ENCODE measurements at places on chromosomes 3 and 15.

DNA sequence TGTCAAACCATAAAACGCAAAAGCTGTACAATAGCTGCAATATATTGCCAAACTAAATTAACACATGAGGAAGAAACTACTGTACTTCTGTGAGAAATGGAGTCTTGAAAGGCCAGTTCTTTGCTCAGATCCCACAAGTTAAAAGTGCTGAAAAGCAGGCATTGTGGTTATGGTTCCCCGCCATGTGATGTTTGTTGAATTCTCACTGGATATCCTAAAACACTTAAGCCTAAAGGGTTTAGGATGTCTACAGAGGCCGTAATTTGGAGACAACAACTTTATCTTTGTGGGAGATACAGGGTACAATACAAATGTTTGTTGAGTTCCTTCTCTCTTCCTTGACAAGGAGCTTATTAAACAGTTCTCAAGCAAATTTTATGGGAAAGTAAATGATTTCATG lies 53.2 kb downstream of the TMEM212 start:
- no peak for DNase-seq

DNA sequence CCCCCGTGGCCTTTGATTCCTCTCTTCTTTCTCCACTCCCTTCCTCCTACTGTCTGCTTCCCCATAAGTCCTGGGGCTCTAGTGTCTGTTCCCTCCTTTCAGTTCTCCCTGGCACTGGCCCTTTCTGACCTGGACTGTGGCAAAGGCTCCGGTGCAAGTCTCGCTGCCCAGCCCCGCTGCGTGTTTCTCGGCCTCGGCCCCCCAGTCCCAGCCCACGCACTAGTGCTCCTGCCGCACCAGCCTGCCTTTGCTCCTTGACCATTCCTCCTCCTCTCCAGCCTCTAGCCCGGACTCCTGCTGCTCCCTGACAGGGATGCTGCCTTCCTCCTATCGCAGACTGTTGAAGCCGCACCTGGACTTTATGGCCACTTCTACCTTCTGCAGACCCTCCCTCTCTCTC lies 2.1 kb downstream of the TM6SF1 start:
- DNase-seq = no peak

DNA sequence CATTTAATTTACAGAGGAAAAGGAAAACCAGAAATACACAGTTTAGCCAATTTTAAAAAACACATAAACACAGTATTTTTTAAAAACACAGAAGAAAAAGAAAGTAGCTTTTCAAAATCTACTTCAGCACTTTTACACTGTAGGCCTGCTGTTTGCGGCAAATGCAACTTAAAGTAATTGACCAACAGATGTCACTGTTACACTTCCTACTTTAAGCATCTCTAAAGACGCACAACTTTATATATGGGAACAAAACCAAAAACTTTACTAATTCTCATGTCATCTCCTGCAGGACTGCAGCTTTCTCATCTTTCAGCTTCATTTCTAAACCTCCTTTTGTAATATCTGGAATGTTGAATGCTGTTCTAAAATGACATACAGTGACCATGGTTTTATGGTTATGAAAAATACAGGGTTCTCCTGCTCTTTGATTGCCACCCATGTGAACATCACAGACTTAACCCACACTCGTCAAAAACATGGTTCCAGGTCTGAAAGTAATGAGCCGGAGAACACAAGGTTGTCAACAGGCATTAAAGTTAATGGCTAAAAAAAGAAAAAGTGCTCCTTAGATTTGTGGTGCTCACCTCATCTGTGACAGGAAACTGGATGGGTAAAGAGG lies 107.9 kb downstream of the FMN1 start:
- peak; percentile 82 for DNase-seq

DNA sequence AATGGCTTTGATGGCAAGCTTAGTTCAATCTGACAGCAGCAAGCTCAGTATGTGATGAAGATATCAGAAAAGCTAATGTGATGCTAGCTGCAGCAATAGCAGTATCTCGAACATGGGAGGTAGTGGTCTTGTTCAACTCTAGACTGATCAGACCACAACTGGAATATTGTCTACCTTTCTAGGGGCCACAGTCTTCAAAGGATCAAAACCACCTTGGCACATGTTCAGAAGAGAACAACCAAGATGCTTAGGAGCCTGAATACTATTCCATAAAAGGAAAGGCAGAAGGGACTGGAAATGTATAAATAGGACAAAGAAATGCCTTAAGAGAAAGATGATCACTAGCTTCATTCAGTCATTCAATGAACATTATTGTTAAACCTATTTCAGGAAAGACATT lies 2.3 kb downstream of the C3orf70 start:
- DNase-seq = no peak

GRCh38 chr3:147336543-147337278 lies 69.6 kb downstream of the ZIC4 start:
- DNase-seq = no peak

- peak; percentile 64 for DNase-seq
These were observed 94.8 kb upstream of the ANKRD28 start for GRCh38 chr3:15892311-15893227.

DNA sequence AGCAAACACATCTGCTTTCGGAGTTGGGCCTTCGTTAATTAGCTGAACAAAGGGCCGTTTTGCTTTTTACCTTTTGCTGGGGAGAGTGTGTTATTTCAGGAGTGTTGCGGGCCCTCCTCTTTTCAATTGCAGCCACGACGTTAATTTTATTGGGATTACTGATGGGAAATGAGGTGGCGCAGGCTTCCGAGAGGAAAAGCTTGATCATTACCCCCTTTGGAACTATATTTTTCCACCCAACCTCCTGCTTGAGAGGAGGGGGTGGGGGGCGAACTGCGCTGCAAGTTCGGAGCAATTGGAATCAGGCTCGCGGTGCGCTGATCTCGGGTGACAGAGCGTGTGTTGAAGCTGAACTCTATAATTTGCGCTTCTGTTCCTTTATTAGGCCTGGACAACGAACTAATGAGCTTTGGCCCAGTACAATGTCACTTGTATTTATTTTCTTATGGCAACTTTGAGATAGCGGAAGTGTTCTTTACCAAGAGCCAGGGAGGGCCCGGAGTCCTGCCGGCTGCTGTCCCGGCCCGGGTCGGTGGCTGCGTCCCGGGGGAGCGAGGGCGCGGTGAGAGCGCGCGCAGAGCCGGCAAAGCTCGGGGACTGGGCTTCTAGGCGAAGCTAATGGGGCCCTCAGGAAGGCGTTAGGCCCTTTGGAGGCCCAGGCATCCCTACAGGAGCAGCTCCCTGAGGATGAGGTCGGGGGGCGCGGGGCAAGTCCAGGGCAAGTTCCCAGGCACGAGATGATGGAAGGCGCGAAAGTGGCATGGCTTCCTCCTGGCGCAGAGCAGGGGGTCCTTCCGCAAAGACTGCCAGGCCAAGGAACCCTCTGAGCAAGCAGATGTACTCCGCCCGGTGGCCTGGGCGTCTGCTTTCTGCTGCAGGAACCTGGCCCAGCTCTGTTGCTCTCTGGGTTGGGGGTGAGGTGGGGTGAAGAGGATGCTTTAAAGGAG lies 12.9 kb downstream of the NR2F2 start:
- peak; percentile 44 for DNase-seq

DNA sequence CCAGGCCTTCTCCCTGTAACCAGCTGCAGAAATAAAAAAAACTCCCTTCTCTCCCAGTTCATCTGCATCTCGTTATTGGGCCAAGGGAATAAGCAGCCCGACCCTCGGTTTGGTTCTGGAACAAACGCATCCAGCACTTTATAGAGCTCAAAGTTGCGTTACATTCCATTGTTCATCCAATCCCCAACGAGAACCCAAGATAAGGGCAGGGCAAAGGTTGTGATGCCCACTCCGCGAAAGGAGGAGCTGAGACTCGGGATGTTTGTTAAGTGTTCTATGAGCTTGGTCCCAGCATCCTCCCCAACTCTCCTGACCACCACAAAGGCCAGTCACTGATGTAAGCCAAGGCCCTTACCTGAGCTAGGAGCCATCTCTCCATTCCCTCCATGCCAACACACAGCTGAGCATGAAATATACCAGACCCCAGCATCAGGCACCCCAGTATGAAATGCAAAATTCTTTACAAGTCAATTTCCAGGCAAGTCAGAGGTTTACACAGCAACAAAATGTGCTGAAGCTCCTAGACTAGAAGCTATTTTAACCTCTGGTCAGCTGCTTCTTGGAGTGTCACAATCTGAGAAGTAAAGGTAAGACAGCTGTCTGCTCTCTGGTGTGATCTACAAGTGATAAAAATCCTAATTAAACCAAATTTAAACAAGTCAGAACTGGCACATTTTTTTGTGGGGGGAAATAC lies 17.9 kb downstream of the CCDC12 start:
- no peak for DNase-seq

- DNase-seq = no peak
These were observed 675.1 kb downstream of the SQOR start for GRCh38 chr15:46309914-46310313.

- DNase-seq = no peak
These were observed 110.8 kb downstream of the NR2E3 start for GRCh38 chr15:71921191-71921590.

GRCh38 chr3:121493431-121493830 lies 52.4 kb downstream of the POLQ start:
- DNase-seq = no peak

DNA sequence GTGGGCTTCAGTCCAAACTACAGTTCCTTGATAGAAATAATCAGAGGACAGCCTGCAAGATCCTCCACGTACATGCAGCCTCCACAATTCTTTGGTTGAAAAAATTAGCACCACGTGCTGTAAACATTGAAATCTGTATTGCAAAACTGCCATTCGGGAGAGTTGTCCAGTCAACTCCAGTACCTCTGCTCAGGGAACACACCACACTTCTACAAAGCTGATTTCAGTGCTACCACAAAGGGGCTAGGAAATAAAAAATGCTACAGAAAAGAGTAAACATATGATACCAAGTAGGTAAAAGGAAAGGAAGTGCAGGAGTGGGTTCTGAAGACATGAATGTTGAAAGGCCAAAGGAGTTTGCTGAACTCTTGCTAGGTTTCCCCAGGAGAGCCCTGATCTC lies 40.4 kb downstream of the GHSR start:
- no peak for DNase-seq

- no peak for DNase-seq
These were observed 333.6 kb downstream of the CLSTN2 start for GRCh38 chr3:140268610-140269009.

DNA sequence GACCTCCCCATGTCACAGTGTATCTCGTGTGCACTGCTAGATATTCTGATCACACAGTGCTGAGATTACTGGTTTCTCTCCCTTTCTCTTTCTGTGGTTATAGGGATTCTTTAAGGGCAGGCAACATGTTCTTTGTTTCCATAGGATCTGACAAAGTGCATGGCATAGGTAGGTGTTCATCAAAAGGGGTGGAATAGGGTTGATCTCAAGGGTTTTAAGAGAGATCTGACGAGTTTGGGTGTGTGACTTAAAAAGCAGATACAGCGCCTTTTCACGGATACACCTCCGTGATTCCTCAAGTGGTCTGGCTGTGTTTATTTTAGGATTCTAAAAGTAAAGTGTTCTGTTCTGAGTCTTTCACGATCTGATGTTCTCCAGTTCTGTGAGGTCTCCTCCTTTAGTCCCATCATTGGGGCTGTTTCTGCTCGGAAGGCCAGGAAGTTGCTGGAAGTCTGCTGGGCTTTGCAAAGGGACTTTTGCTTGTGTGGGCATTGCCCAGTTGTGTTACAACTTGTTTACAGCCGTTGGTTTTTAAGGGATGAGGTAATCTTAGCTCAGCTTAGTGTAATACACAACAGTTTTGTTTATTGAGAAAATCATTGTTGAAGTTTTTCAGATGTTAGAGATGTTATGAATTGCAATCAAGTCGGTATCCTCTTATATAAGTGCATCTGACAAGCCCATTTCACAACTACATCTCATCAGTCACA lies 34.8 kb downstream of the IGF1R start:
- no peak for DNase-seq

- peak; percentile 91 for DNase-seq
These were observed 129.2 kb upstream of the COL8A1 start for GRCh38 chr3:99509224-99509623.

- DNase-seq = peak; percentile 84
These were observed 2.7 kb downstream of the VGLL3 start for GRCh38 chr3:86988235-86988634.

DNA sequence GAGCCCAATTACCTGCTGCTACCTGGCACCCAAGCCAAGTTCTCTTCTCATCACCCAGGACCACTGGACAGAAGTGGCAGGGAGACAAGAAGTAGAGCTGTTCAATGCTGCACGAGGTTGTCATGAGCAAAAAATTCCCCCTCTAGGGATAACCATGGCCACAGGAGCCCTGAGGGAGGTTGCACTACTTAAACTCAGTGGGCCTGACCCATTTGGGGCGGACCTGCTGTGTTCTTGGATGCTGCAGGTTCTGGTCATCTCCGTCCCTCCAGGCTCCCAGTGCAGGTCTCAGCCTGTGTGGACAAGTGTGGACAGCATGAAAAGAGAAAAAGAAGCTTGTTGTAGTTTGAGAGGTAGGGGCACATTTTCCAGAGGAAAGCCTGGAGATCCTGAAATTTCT lies 26.1 kb upstream of the MANF start:
- no peak for DNase-seq

DNA sequence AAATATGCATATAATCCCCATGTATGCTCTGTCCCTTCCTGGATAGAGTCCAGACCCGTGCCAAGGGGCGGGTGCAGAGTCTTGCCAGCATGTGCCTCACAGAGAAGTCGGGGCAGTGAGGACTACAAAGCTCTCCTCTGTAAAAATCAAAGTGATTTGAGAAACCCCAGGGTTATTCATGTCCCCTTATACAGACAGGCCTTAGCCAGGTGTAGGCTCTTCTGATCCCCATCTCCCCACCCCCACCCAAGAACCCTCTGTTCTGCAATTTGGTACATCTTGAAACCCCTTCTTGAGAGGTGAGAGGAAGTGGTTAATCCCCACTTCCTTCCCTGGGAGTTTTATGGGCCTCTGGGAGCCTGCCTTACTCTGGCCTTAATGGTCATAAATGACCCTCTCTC lies 24.7 kb downstream of the TRIM71 start:
- DNase-seq = no peak

DNA sequence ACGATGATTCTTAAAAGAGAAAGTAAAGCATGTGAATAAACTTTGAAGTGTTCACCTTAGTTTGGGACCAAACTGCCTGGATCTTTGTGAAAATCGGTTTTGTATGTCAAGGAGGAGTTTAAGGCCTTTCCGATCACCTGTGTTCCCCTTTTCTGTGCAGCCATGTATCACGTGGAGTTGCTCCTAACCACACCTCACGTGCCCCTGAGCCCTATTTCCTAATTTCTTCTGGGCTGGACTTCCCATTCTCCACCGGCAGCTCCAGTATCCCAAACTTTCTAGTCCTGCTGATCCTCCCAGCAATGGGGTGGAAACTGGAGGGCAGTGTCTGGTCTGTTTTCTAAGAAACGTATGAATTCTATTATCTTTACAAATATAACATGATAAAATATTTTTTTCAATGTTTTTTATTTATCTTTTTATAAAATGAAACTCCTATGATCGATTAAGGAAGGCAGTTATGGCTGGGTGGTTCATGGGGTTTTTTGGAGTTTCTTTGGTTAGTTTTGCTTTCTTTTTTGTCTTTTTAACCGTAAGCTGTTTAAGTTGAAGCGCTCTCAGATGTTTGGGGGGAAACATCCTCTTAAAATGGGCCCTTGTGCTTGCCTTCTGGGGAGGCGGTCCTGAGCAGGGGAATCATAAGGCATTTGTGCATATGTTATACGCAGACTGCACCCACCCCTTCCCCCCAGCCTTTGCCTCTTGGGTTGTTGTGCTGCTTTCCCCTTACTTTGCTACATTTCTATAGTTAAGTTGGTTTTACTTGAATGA lies 43.6 kb upstream of the WWTR1 start:
- DNase-seq = no peak

GRCh38 chr3:100374521-100374920 lies 26.4 kb downstream of the TOMM70 start:
- DNase-seq = no peak

Data from astrocyte of the spinal cord (primary cell).